ENCODE measurements at places on chromosomes 7 and 10. TPM values are rescaled to one million over a fixed set of nuclear protein-coding genes. Genes with fewer than 3 reads are reported as not detected.

- DNase-seq = no peak
Measured at GRCh38 chr10:91745090-91745831, 53.0 kb upstream of the TNKS2 start.

GRCh38 chr10:121405096-121405495 lies 193.1 kb downstream of the FGFR2 start:
- DNase-seq = no peak

- DNase-seq = no peak
Measured at GRCh38 chr7:55441002-55441401, 75.9 kb downstream of the LANCL2 start.

GRCh38 chr10:112811741-112812551 lies 138.1 kb upstream of the TCF7L2 start:
- DNase-seq = no peak

DNA sequence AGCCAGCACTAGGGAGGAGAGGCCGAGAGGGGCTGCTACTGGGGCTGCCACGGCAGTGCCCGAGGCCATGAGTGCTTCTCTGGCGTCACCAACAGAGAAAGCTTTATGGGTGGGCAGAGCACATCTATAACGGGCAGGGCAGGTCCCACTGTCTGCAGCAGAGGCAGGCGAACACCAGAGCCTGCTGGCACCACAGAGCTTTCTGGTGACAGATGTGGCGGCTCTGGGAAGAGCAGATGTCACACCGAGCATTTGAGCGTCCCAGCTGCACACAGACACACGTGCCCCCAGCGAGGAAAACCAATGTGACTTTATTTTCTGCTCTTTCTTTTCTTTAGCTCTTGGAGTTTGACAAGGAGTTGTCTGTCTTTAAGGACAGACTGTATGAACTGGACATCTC lies 20.5 kb downstream of the NKX6-2 start:
- no peak for DNase-seq

- DNase-seq = no peak
Measured at GRCh38 chr7:84647797-84648757, 453.5 kb upstream of the SEMA3A start.

DNA sequence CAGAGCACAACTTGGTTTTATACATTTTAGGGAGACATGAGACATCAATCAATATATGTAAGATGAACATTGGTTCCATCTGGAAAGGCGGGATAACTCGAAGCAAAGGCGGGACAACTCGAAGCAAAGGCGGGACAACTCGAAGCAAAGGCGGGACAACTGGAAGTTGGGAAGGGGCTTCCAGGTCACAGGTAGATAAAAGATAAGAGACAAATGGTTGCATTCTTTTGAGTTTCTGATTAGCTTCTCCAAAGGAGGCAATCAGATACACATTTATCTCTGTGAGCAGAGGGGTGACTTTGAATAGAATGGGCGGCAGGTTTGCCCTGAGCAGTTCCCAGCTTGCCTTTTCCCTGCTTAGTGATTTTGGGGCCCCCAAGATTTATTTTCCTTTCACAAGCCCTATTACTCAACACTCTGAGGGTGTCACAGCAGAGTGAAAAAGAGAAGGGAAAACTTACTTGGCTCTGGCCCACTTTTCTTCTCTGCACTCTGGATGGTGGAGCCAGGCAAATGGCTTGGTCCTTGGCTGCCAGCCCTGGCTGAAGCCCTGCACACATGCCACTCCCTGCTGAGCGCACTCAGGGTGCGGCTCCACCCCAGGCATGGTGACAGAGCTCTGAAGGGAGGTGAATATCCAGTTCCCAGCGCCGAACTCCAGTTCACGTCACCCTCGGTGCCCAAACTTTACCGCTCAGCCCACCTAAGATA lies 46.7 kb downstream of the PARD3 start:
- peak; percentile 79 for DNase-seq

- peak; percentile 13 for DNase-seq
Measured at GRCh38 chr7:20514364-20514763, 101.1 kb upstream of the ABCB5 start.

GRCh38 chr10:36681751-36682632 lies 443.4 kb upstream of the ANKRD30A start:
- no peak for DNase-seq

DNA sequence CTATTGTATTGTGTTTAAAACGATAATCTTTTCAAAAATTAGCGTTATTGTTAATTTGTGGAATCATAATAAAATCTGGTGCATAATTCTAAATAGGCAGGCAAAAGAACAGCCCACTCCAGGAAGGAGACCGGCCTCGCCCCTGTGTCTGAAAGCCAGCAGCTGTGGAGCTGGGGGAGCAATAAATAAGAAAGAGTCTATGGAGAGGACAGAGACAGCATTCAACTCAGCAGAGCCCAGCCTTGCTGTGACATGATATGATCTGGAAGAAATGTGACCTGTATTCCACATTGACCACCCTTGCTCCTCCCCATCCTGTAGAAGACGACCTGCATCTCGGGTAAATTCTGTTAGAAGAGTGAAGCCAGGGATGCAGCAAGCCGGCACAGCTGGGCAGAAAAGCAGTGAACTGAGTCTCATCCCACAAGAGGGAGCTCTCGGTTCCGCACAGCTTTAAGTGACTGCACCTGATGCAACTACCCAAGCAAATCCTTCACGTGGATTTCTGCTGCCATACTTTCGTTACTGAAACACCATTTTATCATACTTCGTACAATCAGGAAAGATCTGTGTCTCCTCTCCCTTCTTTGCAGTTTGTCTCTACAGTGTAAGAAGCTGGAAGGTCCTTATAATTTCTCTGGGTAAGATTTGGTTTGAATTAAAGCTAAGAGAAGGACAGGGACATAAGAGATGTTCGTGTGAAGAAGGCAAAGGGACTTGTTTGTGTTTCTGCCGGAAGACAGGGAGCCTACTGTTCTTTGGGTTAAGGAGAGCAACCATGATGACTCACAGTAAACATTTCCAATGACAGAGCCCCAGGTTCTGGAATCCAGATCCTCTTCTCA lies 427.1 kb downstream of the GPAM start:
- peak; percentile 8 for DNase-seq

DNA sequence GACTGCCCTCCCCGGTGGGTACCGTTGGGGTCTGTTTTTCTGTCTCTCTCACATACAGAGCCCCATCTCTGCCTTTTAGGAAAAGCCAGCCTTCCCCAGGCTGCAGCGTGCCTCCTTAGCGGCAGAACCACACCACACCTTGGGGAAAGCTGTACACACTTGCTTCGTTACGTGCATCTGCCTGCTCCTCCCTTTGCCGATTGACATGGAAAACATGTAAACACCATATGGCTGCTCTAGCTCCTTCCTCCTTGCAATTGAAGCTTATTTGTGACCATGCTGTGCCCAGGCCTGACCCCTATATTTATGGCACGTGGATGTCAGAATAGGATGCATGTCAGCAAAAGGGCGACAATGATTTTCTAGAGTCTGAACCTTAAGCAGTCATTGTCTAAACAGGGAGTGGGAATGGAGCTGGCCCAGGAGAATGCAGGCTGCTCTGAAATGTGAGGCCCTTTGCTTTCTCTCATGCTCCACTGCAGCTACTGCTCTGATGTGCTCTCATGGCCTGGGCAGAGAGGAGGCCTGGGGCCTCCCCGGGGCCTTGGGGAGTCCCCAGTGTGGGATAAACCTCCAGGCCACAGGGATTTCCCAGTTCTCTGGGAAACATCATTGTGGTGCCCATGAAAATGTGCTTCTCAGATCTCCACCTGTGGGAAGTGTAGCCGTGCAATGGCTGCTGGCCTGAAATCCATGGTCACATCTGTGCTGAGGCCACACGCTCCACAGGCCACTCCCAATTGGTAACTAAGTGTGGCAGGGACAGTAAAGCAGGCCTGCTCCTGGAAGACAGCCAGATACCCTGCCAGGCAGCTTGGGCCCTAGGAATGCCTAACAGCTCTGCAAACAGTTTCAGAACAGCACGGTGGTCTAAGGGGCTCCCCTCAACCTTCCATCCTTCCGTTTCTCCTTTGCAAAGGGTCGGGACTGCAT lies 18.6 kb downstream of the PDE6C start:
- no peak for DNase-seq

- no peak for DNase-seq
Measured at GRCh38 chr7:67913604-67914003, 917.0 kb downstream of the TYW1 start.

- peak; percentile 46 for DNase-seq
Measured at GRCh38 chr7:69078997-69079769, 519.1 kb upstream of the AUTS2 start.

DNA sequence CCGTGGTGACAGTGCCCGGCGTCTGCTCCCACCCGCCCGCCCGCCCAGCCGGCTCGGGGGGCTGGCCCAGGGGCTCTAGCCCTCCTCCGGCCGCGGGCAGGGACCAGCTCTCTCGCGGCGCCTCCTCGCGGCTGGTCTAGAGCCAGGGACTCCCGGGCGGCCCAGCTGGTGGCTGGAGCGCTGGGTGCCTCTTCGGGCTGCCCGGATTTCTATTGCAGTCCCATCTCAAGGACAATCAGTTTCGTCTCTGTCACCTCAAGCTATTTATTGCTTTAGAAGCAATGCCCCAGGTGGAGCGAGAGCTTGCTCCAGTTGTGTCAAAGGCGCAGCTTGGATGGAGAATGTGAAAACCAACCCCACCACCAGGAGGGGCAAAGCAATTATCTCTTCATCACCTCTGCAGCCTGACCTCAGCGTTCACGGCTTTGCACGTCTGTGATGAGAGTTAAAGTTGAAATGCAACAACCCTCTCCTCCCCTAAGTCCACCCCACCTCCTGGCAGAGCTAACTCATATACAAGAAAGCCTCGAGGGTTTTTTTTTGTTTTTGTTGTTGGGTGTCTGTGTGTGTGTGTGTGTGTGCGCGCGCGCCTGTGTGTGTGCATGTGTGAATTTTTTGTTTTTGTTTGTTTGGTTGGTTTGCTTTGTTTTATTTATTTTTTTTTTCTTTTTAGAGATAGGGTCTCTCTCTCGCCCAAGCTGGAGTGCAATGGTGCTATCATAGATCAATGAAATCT lies at the start of gene ITGA8:
Gene ITGA8 (minus strand): TSS at position 24 of the 736 bp plus-strand sequence. CDS start 151 bp downstream, outside the sequence.
- peak; percentile 38 for DNase-seq

DNA sequence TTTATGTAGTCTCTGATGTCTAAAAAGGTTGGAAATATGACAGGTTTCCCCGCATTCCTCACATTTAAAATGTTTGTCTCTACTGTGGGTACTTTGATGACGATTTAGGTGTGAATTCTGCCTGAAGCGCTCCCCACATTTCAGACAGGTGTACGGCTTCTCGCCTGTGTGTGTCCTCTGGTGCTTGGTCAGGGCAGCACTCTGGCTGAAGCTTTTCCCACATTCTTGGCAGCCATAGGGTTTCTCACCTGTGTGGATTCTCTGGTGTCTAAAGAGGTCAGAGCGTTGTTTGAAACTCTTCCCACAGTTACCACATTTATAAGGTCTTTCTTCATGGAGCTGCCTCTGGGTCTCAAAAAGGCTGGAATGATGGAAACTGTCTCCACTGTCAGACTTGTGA lies 6.3 kb downstream of the ZNF394 start:
- DNase-seq = no peak

- DNase-seq = no peak
Measured at GRCh38 chr10:62037166-62037831, 135.8 kb downstream of the ARID5B start.

DNA sequence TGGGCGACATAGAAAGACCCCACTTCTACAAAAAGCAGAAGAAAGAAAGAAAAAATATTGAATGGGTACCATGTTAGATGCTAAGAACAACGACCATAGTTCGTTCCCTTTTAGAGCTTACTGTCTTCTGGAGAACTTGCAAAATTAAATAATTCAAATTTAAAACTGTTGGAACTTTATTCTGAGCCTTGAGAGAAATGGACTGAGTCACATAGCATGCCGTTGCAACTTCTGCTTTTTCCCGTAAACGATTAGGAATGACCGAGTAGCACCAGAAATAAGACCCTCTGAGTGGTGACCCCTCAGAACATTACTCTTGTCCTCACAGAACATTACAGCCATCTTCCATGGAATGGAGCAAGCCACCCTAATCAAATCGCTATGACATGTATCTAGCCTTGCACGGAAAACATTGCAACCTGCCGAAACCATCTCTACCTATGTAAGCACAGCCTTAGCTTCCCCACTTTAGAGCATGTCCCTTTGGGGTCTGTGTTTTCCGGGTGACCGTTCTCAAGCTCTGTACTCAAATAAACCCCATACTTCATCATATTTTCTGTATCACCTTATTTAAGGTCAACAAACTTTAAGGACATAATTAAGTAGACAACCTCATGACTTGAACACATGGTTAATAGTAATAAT lies 179.1 kb downstream of the PRKCQ start:
- no peak for DNase-seq

GRCh38 chr7:38675494-38676106 lies 44.4 kb upstream of the AMPH start:
- DNase-seq = no peak

GRCh38 chr10:3330663-3331062 lies 158.1 kb upstream of the PITRM1 start:
- DNase-seq = no peak

GRCh38 chr10:18664841-18665478 lies 5.7 kb downstream of the ARL5B start:
- no peak for DNase-seq

DNA sequence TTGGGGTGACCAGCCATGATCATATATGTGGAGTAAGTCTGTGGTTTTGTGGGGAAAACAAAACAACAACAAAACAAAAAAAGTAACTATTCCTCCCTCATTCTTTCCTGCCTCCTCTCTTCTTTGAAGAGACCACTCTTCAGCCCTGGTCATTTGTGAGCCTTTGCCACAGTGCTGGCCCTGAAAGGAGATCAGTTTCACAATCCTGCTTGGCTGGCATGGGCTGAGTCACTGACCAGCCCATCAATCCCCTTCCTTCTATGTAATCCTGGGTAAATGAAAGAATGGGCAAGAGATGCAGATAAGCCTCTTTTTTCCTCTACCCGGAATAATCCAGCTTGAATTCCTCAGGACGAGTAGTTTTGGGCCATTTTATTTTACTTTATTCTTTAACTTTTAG lies 13.6 kb downstream of the CSTF2T start:
- DNase-seq = no peak

The LRRC17 gene
- total RNA-seq = 3.9 TPM

The FAM13C gene
- 2.9 TPM for total RNA-seq
